ENCODE measurements at places on chromosomes 5 and 9.

- no peak for DNase-seq
Observed at GRCh38 chr5:868428-869135, 17.8 kb upstream of the ZDHHC11 start.

DNA sequence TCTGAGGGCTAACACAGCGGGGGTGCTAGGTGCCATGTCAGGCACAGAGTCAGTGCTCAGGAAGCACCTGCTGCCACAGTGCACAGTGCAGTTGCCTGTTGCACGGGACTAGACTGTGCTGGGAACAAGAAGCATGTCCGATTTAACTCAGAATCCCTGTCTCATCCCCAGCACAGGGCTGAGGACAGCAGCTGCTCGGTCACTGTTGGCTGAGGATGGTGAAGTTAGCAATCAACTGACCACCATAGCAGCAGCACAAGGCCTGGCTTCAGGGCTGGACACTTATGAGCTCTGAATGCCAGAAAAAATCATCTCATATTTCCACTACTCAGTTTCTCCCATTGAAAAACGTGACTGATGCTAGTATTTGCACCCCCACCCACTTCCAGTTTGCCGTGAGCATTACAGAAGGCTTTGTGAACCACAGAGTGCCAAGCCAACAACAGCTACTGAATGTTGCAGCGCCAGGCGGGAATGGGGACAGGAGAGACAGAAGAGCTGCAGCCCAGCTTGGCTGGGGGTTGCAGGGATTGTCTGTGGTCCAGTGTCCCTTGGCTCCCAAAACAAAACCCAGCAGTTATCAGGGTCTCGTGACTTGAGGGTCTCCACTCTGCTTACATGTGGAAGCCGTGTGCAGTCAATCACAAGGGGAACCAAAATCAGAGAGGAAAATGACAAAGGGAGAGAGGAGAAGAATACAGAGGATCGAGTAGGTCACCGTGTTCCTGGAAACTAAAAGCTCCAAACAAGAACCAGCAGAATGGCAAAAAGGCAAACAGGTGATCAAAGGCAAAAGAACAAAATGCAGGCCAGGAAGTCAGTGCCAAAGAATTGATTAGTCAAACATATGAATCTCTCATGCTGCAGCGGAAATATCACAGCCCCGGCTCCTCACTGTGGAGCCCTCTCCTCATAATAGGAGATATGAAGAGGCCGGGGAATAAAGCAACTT is 155.6 kb downstream of the CRB2 start:
- DNase-seq, result no peak

DNA sequence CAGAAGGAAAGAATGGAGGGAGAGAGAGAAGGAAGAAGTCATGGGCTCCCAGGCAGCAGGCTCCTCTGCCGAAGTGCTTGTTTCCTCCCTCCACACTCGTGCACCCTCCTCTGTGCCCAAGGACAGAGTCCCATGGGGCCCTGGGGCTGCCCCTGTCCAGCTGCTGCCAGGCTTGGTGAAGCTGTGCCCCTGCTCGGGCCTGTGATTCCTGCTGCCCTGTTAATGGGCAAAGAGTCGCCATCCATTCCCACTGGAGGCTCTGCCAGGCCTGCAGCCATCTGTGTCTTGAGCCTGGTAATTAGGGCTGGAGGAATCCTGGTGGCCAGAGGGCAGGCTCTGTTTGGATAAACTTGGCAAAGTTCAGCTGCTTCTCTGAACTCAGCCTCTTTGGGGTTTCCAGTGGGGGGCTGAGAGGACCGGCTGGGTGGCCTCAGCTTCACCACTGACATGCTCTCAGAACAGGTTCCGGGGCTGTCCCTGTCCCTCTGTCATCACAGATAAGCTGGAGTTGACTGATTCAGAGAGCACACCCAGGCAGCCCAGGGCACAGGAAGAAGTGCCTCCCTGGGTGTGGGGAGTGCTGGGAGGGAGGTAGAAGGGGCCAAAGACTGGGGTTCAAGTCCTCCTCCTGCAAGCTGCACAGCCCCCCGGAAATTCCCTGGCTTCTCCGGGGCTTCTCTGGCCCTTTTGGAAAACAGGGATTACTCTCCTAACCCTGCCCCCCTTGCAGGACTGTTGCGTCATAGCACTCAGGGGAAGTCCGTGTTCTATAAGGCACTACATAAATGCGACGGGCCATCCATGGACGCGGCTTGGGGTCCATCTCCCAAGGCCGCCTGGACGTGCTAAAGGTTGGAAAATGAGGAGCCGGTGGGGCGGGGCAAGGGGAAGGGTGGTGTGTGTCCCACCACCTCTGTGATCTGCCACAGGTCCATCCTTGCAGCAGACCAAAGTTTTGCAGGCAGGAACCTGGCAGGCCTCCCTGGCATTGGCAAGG is 154.8 kb downstream of the PAX5 start:
- no peak for DNase-seq

GRCh38 chr9:20436476-20437195 is 185.7 kb downstream of the MLLT3 start:
- DNase-seq, result no peak

DNA sequence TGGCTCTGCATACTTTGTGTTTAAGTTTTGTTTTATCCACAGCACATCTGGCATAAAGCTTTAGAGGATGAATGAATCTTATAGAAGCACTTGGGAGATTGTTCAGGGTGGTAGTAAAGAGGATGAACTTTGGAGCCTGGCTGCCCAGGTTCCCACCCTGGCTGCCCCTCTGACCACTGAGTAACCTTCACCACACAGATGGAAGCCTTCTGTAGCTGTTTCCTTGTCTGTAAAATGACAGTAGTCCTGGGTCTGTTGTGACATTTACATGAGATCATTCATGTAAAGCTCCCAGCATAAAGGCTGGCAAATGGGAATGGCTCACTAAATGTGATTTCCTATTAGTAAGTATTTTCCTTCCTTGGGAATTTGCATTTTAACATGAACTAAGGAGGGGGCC is 85.7 kb upstream of the FAM169A start:
- no peak for DNase-seq

Data from stimulated activated CD8-positive, alpha-beta memory T cell treated with anti-CD3 and anti-CD28 coated beads, Interleukin-7, amount 100 ng/mL, for 1 hour (primary cell).